ENCODE measurements at places on chromosomes 6 and 20.

DNA sequence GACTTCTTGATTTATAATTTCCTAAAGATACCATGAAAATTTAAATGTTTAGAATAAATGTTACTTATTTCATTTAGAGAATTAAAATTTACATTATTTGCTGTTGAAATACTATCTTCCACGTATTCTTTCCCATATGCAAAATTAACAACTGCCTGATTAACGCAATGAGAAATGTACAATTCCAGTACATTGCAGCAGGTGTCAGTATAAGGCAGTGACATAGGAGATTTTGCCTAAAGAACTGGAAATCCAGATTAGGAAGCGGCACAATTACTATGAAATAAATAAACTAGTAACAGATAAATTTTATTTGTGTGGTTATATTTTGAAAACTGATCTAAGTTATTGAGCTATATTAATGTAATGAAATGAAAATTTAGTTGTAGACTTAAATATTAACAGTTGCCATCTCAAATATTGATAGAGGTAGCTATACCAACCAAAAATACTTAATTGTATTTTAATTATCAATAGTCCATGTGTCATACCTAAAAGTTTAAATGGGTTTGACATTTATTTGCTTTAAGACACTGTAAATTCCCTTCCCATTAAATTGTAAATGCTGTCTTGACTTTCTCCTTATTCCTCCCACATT, 300.2 kb downstream of the UTRN start:
- DNase-seq = peak; percentile 62

DNA sequence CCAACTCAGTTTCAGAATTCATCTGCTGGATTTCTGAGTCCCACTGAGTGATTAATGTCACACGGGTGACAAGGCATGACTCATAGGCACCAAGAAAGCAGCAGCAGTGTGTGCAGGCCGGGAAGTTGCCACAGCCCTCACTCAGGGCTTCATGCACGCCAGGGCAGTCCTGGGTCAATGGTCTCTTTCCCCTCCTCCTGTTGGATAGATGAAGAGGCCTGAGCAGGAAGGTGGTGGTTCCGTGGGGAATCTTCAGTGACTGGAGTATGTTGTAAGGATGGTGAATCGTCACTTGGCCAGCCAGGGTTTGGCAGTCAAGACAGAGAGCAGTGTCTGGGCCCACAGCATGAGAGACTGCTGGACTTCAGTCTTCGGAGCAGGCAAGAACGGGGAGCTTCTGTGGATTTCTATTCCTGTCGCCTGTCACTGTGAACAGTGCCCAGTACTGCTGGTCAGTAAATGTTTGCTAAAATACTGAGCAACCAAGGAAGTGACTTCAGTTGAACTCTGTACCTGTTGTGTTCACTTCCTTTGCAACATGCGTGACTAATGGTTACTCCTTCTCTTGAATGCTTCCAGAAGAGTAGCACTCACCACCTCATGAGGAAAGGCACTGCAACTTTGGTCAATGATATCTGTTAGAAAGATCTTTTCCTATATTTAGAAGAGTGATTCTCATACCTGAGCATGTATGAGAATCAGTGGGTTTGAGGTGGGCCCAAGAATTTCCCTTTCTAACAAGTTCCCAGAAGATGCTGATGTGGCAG, 62.0 kb upstream of the CD93 start:
- no peak for DNase-seq

DNA sequence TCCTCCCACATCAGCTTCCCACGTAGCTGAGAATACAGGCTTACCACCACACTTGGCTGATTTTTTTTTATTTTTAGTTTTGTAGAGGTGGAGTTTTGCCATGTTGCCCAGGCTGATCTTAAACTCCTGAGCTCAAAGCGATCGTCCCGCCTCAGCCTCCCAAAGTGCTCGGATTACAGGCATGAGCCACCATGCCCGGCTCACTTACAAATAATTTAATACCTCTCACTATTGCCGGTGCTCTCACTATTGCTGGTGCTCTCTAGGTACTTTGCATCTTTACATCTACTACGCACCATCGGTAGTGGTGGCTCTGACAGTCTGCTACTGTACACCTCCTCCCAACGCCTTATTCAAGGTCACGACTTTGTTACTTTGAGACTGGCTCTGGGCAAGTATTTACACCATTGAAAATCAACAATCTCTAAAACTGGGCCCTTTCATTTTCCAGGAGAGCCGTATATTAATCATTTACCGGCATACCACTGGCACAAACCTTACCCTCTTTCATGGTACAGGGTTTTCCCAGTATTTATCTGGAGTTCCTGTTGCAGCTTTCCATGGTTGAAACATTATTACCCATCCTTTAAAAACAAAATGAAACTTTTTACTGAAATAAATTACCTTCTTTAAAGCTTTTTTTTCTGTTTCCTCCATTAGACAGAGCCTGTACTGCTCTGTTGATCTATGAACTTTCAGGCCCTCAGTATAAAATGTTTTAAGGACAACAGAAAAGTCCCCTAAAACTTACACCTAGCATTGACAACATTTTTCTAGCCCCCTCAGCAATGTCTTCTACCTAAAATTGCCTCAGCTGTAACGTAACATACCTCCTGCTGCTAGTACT, 259.6 kb upstream of the PLCB4 start:
- no peak for DNase-seq

- peak; percentile 83 for DNase-seq
Observed at GRCh38 chr20:9021699-9022098, 47.2 kb upstream of the PLCB4 start.

- DNase-seq = no peak
Observed at GRCh38 chr6:132101535-132101934, 150.4 kb upstream of the CCN2 start.

GRCh38 chr6:109118337-109118736, 23.0 kb downstream of the CEP57L1 start:
- no peak for DNase-seq

GRCh38 chr20:29079769-29080690, 2177.4 kb upstream of the DEFB115 start:
- no peak for DNase-seq

GRCh38 chr20:47551222-47551621, 49.5 kb downstream of the NCOA3 start:
- no peak for DNase-seq

DNA sequence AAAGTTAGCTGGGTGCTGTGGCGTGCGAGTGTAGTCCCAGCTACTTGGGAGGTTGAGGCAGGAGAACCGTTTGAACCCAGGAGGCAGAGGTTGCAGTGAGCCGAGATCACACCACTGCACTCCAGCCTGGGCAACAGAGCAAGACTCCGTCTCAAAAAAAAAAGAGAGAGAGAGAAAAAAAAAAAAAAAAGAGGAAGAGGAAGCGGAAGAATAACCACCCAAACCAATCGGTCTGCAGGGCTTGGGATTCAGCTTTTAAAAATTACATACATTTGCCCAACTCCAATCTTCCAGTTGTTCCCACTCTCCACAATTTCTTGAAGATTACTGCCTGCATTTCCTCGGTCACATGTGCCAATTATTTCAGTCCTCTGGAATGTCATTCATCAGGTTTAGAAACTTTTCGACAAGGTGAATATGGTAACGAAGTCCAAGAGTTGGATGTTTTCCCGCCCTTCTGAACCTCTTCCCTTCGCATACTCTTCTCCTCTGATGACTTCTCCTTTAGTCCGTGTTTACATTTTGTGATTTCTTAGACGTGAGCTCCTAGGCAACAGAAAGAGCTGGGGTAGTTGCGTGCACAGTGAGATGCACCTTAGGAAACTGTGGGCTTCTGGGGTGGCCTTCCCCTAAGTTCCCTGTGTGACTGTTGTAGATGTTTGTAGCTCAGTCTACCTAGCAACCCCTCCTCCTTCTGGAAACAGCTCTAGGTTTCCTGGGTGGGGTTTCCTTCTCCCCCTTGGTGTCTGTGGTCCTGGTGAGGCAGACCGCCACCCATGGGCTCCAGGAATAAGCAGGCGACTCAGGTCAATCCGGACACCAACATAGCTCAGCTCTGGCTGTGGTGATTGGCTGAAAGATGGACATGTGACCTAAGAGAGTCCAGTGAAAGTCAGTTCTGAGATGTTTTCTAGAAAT, 63.0 kb upstream of the NCOA3 start:
- no peak for DNase-seq

- DNase-seq = peak; percentile 54
Observed at GRCh38 chr20:16434062-16434664, 139.1 kb downstream of the KIF16B start.

GRCh38 chr6:119195848-119196247, 117.4 kb upstream of the FAM184A start:
- no peak for DNase-seq

Measured in cardiac muscle cell (in vitro differentiated cells and primary cell).